ENCODE measurements at places on chromosomes 1 and 21.

GRCh38 chr1:111249960-111250359 is 22.4 kb downstream of the CHI3L2 start:
- DNase-seq, result no peak

- no peak for DNase-seq
These were observed 49.0 kb downstream of the BRINP2 start for GRCh38 chr1:177219554-177220458.

GRCh38 chr1:164713456-164714207 is 154.6 kb downstream of the PBX1 start:
- no peak for DNase-seq

DNA sequence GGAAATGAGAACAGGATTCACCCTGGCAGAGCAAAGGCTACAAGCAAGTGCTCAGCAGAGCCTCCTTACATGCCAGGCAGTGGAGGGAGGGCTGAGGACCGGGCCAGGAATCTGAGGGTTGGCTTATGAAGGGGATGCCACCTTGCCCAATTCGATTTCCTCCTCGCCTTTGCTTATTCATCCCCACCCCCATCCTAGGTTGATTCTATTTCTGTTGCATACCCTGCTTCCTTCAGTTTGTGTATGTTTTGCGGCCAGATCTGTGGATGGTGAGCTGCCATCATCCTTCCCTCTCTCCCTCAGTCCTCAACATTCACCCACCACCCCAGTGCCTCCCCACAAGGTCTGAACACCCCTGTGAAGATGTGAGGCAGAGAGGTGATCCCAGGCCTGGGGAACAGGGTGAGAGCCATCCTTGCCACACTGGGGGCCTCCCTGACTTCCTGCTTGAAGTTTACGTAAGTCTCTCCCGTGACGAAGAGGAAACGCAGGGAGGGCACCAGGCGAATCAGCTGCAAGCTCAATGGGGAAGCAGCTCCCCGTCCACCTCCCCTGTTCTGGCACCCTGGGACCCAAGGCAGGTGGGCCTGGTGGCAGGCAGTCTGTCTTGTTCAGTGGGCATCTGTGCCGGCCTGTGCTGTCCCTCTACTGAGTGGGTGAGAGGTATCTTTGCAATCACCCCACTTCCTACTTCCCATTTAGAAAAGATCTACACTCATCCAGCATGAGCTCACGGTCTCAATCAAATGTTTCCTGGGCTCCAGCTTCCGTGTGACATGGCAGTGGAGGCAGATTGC is 50.6 kb upstream of the CNTN2 start:
- no peak for DNase-seq

DNA sequence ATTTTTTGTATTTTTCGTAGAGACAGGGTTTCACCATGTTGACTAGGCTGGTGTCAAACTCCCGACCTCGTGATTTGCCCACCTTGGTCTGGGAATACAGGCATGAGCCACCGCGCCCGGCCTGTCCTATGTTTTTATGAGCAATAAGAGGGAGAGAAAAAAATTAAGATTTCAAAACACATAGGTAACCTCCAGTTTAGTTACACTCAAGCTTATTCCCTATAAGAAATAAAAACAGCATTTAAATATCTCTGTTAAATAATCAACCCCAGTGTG is 7.1 kb downstream of the RSBN1 start:
- DNase-seq, result no peak

DNA sequence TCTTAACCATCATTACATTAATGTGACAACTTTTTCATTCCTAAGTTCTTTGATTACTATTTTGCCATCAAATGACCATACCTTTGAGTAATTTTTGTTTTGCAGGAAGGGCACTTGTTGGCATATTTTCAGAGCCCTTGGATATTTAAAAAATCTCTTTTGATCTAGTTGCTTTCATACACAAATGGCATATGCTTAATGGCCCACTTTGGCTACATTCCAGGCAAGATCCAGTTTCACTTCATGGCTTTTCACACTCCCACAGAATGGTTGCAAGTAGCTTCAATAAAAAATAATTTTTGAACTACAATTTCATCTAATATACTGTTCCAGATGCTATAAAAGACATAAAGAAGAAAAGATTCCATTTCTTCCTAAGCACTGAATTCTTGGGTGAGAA is 18.1 kb downstream of the ADAM30 start:
- DNase-seq, result no peak

- no peak for DNase-seq
These were observed 1.0 kb downstream of the C1orf198 start for GRCh38 chr1:230867101-230867902.

- no peak for DNase-seq
These were observed 492.3 kb downstream of the MRPL39 start for GRCh38 chr21:25115021-25115420.

DNA sequence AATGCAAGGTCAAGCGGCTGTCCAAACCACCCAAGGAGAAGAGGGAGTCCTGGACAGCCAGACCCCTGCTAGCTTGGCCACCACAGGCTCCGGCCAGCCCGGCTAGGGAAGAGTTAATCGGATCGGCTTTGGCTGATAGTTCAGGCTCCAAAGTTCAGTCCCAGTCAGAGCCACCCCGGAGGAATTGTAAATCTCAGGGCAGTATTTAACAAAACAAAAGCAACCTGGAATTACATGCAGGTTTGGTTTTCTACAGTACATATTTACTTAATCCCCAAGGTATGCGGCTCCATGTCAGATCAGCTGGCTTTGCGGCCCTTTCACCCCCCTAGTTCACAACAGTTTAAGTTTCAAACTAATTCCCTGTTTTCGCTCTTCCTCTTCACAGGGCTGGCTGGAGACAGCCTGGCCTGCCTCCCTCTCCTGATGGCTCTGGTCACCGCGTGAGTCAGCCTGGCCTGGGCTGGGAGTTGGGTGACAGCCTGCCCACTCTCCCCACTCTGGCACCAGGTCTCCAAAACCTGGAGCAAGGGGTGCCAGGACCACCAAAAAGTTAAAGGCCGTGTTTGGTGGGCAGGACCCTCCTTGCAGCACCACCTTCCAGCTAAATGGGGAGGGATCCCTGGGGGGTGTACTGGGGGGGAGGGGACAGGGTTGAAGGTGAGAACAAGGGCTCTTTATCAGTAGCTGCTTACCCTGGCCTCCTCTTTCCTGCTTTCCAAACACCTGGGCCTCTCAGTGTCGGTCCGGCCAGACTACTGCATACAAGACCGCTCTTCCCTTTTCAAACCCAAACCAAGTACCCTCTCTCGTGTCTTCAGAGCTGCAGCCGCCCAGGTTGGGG is 1.9 kb downstream of the DHRS3 start:
- DNase-seq, result peak; percentile 48

DNA sequence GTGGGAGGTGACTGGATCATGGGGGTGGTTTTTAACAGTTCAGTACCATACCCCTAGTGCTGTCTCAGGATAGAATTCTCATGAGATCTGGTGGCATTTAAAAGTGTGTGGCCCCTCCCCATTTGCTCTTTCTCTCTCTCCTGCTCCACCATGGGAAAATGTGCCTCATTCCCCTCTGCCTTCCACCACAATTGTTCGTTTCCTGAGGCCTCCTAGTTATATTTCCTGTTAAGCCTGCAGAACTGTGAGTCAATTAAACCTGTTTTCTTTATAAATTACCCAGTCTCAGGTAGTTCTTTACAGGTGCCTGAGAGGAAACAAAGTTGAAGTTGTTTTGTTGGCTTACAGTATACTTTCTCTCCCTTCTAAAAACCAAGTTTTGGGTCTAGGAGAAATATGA is 23.1 kb upstream of the SLC22A15 start:
- no peak for DNase-seq

GRCh38 chr1:160416369-160416768 is 16.0 kb downstream of the VANGL2 start:
- no peak for DNase-seq

DNA sequence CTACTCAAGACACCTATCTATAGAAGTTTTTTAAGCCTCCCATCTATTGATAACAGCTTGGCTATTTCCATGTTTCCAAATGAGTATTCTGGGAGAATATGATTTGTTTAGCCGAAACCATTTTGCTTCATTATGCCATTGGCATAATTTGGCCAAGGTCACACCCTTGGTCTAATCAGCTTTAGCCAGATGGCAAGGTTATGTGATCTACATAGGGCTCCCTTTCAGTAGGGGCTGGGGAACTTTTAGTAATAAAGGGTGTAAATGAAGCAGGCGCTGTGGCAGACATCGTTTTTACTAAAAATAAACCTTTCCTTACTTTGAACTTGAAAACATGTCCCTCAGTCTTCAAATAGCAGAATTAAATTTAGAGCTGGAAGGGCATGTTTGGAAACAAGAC is 3.0 kb upstream of the PDC start:
- DNase-seq, result no peak
